ENCODE measurements at places on chromosomes 5 and 9.
A peak's percentile ranks its signal among the peaks of the same experiment; 100 is the strongest.

DNA sequence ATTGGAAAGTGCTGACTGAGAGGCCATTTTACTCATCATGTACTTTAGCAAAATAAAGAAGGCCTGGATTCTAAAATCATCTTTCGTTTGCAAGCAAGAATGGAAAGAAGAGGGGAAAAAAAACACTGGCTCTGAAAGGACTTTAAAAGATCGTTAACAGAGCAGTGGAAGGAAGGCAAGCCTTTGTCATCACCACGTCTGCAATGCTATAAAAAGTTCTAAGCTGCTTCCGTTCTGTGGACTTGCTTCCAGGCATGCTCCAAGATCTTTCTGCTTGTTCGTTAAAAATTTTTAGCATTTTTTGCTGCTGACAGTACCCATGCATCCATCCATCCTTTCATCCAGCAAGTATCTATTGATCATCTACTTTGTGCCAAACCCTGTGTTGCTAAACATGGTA, 226.5 kb downstream of the GABBR2 start:
- DNase-seq = no peak

DNA sequence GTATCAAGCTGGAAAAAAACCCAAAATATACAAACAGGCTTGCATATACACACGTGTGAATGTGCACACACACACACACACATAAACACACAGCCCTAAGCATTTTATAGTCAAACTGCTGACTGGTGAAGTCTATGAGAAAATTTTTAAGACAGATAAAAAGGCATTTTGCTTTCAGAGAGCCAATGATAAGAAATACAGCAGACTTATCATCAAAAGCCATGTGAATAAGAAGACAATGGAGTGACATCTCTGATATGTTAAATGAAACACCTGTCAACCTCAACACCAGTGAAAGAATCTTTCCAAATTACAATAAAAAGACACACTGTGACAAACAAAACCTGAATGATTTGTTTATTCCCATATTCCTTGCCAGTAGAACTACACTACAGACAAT, 233.3 kb downstream of the CDH9 start:
- peak; percentile 8 for DNase-seq

DNA sequence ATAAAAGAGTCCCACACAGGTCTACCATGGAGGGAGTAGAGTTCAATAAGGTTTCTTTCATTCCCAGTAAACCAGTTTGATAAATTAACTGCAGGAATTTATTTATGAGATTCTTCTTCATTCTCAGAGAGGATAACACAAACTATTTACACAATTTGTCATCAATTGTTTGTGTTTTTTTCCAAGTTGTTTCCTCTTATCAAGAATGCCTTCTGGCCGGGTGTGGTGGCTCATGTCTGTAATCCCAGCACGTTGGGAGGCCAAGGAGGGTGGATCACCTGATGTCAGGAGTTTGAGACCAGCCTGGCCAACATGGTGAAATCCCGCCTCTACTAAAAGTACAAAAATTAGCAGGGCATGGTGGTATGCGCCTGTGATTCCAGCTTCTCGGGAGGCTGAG, 216.7 kb downstream of the MLLT3 start:
- DNase-seq = no peak

DNA sequence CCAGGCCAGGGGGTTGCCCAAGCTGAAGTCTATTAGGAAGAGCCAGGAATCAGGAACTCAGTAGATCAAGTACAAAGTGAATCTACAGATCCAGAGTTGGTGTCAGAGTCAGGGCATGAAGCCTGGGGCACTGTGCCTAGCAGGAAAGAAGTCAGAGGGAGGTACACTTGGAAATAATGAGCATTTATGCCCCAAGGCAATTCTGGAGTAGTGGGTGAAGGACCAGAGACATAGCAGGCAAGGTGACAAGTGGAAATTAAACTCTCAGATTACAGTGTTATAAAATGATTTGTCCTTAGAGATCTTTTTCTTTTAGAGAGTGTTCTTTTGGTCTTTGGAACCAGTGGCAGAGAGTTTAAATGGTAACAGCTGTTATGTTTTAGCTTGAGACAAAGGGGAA, 138.0 kb downstream of the ADAMTSL1 start:
- no peak for DNase-seq

DNA sequence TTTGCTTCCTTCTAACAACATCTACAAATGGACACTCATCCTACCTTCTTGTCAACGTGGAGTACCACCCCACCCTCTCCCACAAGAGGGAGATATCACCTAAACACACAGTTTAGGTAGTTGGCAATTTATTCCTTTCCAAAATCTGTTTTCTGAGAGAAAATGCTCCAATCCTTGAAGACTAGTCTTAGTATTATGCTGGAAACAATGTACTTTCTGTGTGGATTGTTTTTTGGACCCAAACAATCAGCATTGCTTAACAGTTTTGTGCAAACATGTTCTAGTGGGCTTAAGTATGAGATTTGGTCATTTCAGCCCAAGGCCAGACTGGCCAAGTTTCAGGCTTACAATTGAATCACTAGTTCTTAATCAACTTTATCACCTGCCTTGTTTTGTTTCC, 359.1 kb downstream of the ARHGEF28 start:
- no peak for DNase-seq

- no peak for DNase-seq
Measured at GRCh38 chr5:123756318-123756665, 244.3 kb downstream of the CSNK1G3 start.

- peak; percentile 42 for DNase-seq
Measured at GRCh38 chr9:113511856-113512761, 48.6 kb downstream of the RGS3 start.
